G401 (cell line): ENCODE measurements at places on chromosomes 16 and 17. TPM values are rescaled to one million over a fixed set of nuclear protein-coding genes. Genes with fewer than 3 reads are reported as not detected.
A peak's percentile ranks its signal among the peaks of the same experiment; 100 is the strongest.

SRL gene
- 0.07 and 0.37 TPM in 2 replicates for total RNA-seq

TLCD1 gene
- 9.2 and 12.1 TPM in 2 replicates for total RNA-seq

HSF5 gene
- total RNA-seq, result not detected in 2 replicates

CBX8 gene
- total RNA-seq, result 15.8 and 18.8 TPM in 2 replicates

KRTAP1-5 gene
- not detected in 2 replicates for total RNA-seq

ADAD2 gene
- not detected in 2 replicates for total RNA-seq

- no peak for DNase-seq
Observed at GRCh38 chr17:19284005-19284959, 47.1 kb downstream of the EPN2 start.

DNA sequence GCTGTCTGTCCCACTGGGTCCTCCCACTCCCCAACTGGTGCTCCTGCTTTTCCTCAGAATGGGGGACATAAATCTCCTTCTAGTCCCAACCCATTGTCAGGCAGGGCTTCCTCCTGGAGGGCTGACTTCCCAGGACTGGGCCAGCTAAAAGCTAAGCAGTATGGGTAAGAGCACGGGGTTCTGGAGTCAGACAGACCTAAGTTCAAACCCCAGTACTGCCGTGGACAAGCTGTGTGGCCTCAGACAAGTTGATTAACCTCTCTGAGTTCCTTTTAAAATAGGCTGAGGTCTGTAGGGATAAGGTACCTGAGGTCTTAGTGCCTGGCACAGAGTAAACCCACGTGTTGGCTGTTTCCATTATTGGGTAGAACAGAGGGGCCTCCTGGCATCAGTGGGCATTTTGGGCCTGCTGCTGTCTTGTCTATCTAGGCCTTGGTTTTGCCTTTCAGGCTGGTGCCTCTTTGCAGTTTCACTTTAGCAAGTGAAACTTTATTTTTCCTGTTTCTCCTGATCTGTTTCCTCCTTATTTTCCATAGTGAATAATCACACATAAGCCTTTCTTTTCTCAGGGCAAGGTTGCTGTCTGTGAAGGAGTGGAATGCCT is 114.6 kb downstream of the PRKCB start:
- no peak for DNase-seq

- no peak for DNase-seq
Observed at GRCh38 chr17:67420994-67421393, 43.9 kb downstream of the PITPNC1 start.

DNA sequence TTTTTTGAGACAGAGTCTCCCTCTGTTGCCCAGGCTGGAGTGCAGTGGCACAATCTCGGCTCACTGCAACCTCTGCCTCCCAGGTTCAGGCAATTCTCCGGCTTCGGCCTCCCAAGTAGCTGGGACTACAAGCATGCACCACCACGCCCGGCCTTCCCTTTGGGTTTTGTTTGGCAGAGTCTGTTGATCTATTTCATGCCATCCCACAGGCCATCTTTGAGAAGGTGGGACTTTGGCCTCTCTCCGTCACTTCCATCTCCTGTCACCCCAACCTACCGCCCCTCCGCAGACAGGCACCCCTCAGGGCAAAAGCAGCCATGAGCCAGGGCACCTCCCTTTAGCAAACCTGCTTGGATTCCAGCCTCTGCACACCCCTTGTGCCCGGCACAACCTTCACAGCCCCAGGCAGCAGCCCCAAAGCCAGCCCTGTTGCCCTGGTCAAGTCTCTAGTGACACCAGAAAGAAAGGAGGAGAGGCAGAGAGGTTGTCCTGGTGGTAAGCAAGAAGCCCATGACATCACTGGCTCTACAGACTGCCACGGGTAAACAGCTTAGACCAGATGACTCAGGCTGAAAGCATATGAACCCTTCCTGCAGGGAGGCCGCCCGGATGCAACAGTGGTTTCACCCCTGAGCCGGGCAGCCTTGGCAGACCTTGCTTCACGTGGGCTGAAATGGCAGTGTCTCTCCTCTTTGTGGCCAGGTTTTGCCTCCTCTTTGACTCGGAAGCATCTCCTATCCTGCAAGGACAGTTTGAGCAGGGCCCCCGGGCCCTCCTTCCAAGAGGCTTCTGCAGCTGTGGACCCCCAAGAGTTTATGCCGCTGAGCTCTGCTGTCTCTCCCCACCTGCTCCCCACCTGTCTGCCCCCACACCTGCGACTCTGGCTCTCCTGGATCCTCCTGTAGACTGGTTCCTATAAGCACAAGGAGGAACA is 8.1 kb upstream of the TIMP2 start:
- peak; percentile 33 for DNase-seq

GRCh38 chr17:30188211-30188939 is 47.1 kb downstream of the SLC6A4 start:
- DNase-seq, result no peak

DNA sequence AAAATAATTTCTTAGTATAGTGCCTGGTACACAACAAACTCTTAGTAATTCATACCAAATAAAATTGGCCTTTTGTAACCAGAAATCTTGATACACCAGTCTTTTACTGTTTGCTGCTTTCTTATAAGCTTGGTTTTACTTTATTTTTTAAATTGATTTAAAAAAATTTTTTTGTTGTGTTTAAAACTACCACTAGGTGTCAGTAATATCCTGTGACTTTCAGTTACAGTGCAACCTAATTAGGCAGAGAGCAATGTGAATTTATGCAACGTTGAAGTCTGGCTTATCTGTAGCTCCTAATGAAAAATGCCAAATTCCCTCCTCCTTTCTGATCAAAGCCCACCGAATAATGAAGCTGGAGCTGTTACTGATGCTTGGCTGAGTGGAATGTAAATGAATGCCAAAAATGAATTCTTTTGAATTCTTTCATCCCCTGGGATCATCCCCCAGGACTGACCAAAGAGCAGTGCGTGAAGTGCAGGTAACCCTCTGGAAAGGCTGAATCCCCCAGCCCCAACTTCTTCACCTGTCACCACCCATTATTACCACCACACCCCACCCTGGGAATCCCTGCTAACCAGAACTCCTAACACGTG is 3.8 kb downstream of the ERCC4 start:
- peak; percentile 67 for DNase-seq

GRCh38 chr17:48024149-48025039 is 13.2 kb downstream of the COPZ2 start:
- peak; percentile 37 for DNase-seq

GRCh38 chr17:46977348-46977747 is 1.7 kb downstream of the RPRML start:
- DNase-seq, result peak; percentile 81
